Spinal cord (tissue), 10 donors: ENCODE measurements at places on chromosomes 4 and X. TPM values are rescaled to one million over a fixed set of nuclear protein-coding genes. Genes with fewer than 3 reads are reported as not detected.

The IL13RA1 gene
- 29.9 TPM for total RNA-seq

The PLAC8 gene
- 14.7 TPM for total RNA-seq

The NXF2 gene
- not detected for total RNA-seq

The GYPE gene
- 3.0 TPM for total RNA-seq

The STBD1 gene
- 3.2 TPM for total RNA-seq

The RNF212 gene
- total RNA-seq, result 3.9 TPM
